Frontal cortex (tissue), 4 donors: ENCODE measurements at places on chromosomes 4 and X.

- DNase-seq: no peak
Observed at GRCh38 chr4:82063017-82063416, 310.8 kb downstream of the HNRNPD start.

GRCh38 chr4:145513020-145513621 lies 31.5 kb downstream of the SMAD1 start:
- no peak for DNase-seq

- DNase-seq: no peak
Observed at GRCh38 chrX:134936542-134936941, 54.2 kb upstream of the SMIM10 start.

GRCh38 chrX:132004728-132005127 lies 18.4 kb upstream of the STK26 start:
- no peak for DNase-seq
